Stimulated activated CD8-positive, alpha-beta memory T cell treated with anti-CD3 and anti-CD28 coated beads, Interleukin-7, amount 100 ng/mL, for 1 hour (primary cell): ENCODE measurements at places on chromosomes 3 and 15.

GRCh38 chr3:53994986-53995603, 103.4 kb upstream of the SELENOK start:
- no peak for DNase-seq

DNA sequence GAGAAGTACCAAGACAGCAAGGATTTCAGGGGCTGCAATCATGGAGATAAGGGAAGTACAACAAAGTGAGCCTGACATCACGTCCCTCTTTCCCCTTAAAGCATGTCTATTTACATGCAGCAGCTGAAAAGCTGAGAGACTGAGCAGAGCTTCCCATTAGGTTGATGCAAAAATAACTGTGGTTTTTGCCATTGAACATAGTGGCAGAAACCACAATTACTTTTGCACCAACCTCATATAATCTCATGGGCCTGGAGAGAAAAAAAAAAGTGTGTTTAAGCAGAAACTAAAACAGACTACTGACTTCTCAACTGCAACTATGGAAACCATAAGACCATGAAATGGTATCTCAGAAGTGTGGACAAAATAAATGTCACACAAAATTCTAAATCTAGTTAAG, 48.3 kb downstream of the CCDC12 start:
- no peak for DNase-seq

GRCh38 chr15:92018535-92019239, 165.2 kb downstream of the SLCO3A1 start:
- no peak for DNase-seq

DNA sequence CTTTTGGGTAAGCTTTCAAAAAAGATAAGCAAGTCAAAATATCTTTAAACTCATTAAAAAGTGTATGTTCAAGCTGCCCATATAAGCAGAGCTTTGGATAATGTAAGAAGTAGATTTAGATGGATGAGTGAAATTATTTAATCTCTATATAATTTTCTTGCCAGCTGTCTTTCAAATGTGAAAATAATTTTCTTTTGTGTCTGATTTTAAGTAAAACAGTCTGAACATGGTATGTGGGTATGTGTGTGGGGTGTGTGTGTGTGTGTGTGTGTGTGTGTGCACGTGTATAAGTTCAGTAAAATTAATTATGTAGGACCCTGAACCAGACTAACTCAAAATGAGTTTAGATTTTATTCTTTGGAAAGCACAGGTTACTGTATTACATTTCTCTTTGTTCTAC, 155.2 kb upstream of the CGNL1 start:
- DNase-seq = no peak

GRCh38 chr15:62649793-62650420, 392.6 kb upstream of the TPM1 start:
- no peak for DNase-seq

DNA sequence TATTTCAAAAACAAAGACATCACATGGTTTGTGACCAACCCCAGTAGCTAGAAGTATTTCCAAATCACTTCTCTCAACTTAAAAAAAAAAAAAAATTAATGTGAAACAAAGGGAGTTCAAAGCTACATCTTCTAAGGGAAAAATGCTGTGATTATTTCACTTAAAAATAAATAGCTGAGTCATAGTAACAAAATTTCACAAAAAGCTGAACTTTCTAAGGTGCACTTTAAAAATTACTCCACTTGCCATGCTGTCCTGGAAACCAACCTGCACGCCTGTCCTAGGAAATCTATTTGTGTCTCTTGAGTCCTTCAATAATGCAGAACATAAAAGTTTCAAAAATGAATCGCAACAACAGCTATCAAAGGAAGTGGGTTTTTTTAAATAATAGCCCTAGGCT, 1.8 kb downstream of the ACAP2 start:
- DNase-seq = no peak

DNA sequence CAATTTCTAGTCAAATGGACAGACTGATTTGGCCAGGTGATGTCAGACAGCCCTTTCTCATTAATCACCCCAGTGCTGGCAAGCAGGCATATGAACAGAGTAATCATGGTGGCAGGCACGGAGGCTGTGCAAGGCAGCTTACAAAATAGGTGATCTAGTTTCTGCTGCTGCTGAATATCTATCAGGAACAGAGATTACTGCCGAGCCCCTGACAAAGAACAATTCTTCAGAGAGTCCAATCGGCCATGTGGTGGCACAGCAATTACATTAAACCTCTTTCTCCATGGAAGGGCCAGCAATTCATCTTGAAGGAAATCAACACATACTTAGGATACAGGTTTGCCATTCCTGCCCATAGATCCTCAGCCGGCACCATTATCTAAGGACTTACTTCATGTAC, 32.3 kb upstream of the THBS1 start:
- DNase-seq = no peak

- DNase-seq = no peak
Observed at GRCh38 chr3:28191363-28191762, 50.1 kb upstream of the CMC1 start.

DNA sequence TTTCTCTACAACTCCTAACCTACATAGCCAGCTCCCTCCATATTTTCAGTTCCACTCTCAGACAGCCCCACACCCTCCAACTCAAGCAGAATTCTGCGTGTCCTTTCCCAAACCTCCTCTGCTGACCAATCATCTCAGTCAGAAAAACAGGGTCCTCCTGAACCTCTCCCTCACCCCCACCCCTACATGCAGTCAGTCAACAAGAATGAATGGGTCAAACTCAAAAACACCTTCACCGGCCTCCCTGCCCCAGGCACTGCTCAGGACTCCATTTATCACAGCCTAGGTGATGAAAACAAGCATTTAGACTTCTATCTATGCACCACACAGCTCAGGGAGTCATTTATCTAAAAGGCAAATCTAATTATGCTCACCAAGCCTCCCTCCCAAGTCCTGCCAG, 32.4 kb downstream of the MYL3 start:
- no peak for DNase-seq

DNA sequence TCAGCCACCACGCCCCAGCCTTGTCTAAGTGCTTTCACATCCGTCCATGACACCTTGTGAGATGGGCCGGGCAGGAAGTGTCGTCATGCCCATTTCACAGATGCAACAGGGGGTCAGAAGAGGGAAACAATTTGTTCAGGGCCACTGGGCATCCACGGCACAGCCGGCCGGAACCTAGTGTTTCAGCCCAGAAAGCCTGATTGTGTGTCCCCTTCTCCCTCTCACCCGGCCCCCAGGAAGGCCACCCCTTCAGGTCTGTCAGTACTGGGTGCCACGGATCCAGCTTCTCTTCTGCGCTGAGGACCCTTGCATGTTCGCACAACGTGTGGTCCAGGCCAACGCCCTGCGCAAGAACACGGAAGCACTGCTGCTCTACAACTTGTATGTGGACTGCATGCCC, 15.8 kb downstream of the DNAH1 start:
- DNase-seq = no peak

DNA sequence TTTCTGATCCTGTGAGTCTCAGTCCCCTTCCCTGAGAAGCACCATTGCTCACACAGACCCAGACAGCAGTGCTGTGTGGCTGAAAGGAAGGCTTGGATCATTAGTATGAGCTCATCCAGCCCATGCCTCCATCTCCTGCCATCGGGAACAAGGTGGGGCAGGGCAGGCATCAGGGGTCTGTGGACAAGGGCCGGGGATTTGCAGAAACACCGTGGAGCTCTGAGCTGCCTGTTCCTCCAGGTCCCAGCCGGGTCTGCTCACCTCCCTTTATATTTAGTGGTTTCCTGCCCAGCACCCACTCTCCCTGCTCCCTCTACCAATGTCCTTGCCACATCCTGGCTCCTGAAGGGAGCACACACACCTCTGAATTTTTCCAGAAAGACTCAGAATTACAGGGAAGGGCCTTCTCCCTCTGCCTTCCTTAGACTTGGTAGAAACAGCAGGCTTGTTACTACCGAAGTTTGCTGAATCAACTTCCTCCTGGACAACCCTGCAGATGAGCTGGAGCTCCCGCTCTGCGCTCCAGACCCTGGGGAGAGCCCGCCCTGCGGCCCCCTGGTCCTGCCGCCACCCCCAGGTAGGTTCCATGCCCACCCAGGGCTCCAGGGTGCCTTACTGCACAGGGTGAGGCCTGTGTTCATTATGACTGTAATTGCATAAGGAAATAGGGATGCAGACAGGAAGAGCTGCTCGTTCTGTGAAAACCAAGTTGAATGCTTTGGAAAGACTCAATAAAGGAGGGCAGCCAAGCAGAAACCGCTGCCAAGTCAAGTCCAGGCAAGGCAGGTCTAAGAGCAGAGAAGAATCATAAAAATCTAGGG, 128.1 kb downstream of the NSMCE3 start:
- DNase-seq = no peak

- no peak for DNase-seq
Observed at GRCh38 chr3:106420628-106421027, 551.8 kb upstream of the CBLB start.

DNA sequence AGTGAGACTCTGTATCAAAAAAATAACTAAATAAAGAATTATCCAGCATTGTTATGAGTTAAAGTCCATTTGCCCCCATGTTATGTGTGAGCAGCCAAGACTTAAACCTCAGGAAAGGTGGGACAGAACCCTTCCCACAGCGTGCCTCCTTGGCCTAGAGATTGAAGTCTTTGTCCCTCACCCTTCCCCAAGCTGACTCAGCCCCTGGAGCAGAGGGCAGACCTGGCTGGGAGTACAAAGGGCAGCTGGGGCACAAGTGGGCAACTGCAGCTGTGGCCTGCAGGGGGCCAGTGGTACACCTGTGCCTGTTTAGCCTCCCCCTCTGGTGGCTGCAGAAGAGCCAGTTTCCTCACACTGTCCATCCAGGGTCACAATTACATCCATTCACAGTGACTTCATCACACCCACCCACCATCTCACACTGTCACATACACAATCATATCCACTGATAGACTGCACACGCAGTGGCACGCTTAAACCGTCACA, 940 bp upstream of the ACY1 start:
- DNase-seq = no peak

DNA sequence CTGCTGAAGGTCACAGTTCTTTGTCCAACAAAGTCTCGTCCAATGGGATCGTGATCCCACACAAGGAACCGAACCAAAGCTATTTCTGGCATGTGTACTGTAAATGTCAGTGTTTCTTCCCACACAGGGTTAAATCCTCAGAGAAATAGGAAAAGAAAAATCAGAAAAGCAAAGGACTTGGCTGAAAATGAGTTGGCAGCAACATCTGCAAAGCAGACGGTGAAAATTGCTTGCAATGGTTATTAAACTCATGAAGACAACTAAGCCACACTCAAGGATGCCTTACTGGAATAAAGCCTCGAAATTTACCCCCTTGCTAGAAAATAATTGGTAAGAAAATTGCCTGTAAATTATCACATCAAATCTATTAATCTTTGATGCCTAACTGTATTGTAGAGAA, 195.2 kb upstream of the STRIT1 start:
- no peak for DNase-seq

GRCh38 chr15:66941108-66941711, 124.2 kb upstream of the SMAD3 start:
- no peak for DNase-seq

- no peak for DNase-seq
Observed at GRCh38 chr3:186933816-186934215, 3.5 kb downstream of the ST6GAL1 start.

GRCh38 chr15:58962662-58963565, 24.5 kb upstream of the RNF111 start:
- no peak for DNase-seq

GRCh38 chr15:69696946-69697345, 244.3 kb downstream of the RPLP1 start:
- DNase-seq = no peak

DNA sequence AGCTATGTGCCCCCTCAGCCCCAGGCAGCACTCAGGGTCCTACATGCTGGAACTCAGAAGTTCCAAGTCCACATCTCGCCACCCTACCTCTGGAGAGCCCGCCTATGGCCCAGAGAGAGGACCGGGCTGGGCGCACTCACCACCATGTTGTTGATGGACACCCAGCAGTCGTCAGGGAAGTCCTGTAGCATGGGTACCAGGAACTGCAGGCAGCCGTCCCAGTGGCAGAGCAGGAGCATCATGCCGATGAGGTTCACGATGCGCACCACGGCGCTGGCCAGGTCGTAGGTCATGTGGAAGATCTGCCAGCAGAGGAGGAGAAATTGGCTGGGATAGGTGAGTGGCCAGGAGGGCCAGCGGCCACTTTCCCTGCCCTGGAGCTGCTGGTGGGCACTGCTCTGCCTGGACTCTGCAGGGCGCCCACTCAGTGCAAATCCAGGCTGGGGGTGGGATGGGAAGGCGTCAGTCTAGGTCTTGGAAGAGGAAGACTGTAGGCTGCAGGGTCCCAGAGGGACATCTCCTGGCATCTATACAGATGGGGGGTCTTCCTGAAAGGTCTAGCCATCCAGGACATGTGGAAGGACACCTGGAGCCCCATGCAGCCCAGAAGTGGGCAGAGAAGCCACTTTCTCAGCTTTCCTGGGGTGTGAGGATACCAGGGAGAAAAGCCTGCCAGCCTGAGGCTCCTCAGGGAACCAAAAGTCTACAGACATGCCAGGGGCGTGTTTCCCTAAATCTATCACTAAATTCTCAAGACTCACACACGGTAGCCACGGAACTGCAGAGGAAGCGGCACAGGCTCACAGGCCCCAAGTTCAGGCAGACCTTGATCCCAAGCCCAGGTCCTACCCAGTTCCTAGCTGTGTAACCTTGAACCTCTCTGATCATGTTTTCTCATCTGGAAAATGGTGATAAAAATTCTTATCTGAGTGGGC, 36.5 kb downstream of the HCN4 start:
- no peak for DNase-seq

- DNase-seq = no peak
Observed at GRCh38 chr15:82314769-82315518, 34.3 kb downstream of the GOLGA6L10 start.

- DNase-seq = no peak
Observed at GRCh38 chr15:48603922-48604321, 41.6 kb downstream of the FBN1 start.

GRCh38 chr3:62665627-62666437, 209.4 kb downstream of the CADPS start:
- no peak for DNase-seq

DNA sequence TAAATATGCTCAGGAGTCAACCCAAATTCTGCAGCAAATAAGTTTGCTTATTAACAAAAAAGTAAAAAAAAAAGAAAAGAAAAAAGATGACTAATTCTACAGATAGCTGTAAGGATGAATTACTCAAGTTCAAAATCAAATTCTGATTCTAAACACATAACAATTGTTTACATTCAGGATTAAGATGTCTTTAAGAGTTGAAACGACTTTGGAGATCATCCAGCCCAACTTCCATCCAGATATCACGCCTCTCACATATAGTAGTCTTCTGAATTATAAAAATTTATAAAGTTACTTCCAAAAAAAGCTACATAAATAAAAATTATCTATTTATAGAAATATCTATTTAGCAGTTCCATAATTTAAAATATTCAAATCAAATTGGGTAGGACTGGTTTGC, 39.8 kb downstream of the GYG1 start:
- no peak for DNase-seq

- DNase-seq = no peak
Observed at GRCh38 chr3:194139814-194140391, 4.0 kb downstream of the HES1 start.

DNA sequence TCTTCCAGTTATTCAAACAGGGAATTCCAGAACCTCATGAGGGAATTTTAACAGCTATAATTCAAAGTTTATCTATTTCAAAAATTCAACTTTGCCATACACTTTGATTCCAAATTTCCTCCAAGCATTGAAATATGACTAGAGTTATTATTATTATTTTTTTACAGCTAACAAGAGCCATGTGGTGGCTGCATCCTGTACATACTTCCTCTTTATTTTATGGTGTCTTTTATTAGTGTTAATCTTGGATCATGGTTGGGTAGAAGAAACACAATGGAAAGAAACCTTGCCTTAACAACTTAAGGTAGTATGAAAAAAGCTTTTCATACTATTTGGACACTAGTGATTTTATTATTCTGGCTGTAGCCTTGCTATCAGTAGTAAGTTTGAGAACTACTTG, 52.7 kb downstream of the TFG start:
- DNase-seq = no peak
